ENCODE measurements at places on chromosomes 5 and 9. TPM values are rescaled to one million over a fixed set of nuclear protein-coding genes. Genes with fewer than 3 reads are reported as not detected.

GRCh38 chr9:106587042-106587441 is 275.9 kb upstream of the ZNF462 start:
- DNase-seq = no peak
- no peaks in the 10 kb centered on the region for H3K36me3 ChIP-seq
- H3K4me1 ChIP-seq = no peaks in the 10 kb centered on the region
- H3K27ac ChIP-seq = no peak overlapping the region
- no peaks in the 10 kb centered on the region for H3K27me3 ChIP-seq
- no peak overlapping the region for H3K4me3 ChIP-seq

DNA sequence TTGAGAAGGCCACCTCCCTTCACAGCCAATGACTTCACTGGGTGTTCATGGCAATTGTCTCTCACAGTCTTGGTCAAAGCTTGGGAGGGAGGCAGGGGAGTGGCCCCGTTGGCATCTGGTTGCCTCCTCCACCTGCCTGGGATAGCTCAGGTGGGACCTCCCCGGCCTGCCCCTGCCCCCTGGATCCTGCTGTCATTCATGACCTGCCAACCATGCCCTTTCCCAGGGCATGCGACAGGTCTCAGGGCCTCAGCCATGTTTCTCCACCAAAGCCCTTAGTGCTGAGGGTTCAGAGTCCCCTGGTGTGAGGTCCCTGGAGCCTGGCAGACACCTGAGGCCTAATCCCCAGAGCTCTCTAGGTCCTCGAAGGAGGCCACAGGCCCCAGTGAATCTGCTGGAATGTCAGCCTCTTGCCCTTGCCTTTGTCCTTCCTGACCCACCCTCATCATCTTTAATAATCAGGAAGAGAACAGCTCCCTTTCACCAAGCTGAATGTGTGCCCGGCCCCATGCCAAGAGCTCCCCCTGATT is 5.6 kb downstream of the DAB2IP start:
- DNase-seq = no peak
- H3K4me3 ChIP-seq = no peak overlapping the region
- H3K36me3 ChIP-seq = no peaks in the 10 kb centered on the region
- no peaks in the 10 kb centered on the region for H3K27me3 ChIP-seq

DNA sequence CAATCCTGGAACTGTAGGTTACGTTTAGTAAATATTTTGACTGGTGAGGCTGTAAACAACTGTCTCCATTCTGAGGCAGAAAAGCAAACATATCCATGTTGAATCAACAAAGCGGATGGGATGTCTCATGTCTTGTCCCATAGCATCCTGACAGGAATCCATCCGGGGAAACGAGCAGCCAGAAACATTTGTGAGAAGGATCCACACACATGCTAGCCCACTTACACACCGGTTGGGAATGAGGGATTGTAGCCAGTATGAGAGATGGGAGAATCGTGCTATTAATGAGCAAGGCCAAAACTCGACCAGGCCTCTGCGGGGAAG is 117.5 kb downstream of the FSTL4 start:
- peaks cover 4% of the 10 kb centered on the region for H3K27me3 ChIP-seq
- H3K27ac ChIP-seq = no peak overlapping the region
- DNase-seq = no peak

DNA sequence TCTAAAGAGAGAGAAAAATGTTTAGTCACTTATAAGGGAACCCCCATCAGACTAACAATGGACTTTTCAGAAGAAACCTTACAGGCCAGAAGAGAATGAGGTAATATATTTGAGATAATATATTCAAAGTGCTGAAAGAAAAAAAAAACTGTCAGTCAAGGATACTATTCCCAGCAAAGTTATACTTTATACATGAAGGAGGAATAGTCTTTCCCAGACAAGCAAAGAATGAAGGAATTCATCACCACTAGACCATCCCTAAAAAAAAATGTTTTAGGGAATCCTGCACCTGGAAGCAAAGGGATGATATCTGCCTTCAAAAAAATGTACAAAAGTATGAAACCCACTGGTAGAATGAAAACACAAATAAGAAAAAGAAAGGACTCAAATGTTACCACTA is 37.5 kb upstream of the SH3TC2 start:
- no peak overlapping the region for H3K4me3 ChIP-seq
- H3K36me3 ChIP-seq = no peaks in the 10 kb centered on the region
- H3K27me3 ChIP-seq = no peaks in the 10 kb centered on the region
- no peak overlapping the region for H3K27ac ChIP-seq

DNA sequence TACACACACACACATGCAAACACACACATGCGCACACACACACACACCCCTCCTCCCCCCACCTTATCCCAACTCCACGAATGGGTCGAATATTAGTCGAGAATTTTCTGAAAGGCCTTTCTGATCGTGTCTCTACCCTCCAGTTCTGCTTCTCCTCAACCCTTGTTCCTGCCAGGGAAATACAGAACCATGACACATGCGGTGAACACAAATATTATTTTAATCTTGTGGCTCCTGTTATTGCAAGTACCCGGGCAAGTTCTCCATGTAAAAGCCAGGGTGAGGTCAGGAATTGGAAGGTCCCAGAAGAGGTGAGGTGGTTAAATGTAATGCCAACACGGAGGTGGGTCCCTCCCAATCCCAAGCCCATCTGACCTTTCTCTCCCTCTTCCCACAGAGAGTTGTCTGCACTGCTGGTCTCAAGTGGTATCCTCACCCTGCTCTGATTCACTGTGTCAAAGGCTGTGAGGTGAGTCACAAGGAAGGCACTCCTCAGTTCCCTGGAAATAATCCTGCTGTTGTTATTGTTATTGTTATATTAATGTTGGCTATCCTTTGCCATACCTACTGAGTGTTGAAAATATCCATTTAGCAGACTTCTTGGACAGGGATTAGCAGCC is 223.7 kb downstream of the PAPPA start:
- no peaks in the 10 kb centered on the region for H3K4me1 ChIP-seq
- no peaks in the 10 kb centered on the region for H3K27me3 ChIP-seq
- H3K4me3 ChIP-seq = no peak overlapping the region
- no peak overlapping the region for H3K27ac ChIP-seq
- no peaks in the 10 kb centered on the region for H3K36me3 ChIP-seq

DNA sequence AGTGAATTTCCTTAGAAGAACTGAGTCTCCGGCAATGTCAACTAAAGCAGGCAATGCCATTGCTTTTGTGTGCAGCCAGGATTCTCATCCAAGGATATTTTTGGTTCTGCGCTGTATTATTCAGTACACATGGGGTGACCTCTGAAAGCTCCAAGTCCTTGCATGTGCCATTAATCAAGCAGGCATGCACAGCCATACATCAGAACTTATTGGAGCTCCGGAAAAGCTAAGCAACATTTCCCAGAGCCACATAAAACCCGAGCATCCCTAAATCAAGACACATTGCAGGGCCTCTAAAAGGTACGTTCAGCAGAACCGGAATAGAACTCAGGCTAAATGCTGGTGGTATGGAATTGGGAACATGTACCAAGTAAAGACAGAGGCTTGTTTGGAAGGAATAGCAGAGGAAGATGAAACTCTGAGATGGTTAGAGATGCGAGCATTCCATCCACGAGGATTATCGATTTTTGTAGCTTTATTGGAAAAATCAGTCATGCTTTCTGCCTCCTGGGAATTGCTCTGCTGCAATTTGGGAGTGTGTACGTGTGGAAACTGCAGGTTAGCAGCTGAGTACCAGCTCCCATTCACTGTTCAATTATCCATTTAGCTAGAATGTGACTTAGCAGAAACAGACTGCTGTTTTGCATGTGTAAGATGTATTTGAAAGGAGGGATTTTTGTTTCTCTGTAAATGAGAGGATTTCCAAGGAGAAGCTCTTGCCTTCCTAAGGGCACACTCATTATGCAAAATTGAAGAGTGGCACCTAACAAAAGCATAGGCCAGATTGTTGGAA is 143.7 kb upstream of the WWC1 start:
- no peak for DNase-seq
- H3K4me3 ChIP-seq = no peak overlapping the region
- peaks cover 3% of the 10 kb centered on the region for H3K27me3 ChIP-seq
- no peak overlapping the region for H3K27ac ChIP-seq
- H3K4me1 ChIP-seq = no peaks in the 10 kb centered on the region

DNA sequence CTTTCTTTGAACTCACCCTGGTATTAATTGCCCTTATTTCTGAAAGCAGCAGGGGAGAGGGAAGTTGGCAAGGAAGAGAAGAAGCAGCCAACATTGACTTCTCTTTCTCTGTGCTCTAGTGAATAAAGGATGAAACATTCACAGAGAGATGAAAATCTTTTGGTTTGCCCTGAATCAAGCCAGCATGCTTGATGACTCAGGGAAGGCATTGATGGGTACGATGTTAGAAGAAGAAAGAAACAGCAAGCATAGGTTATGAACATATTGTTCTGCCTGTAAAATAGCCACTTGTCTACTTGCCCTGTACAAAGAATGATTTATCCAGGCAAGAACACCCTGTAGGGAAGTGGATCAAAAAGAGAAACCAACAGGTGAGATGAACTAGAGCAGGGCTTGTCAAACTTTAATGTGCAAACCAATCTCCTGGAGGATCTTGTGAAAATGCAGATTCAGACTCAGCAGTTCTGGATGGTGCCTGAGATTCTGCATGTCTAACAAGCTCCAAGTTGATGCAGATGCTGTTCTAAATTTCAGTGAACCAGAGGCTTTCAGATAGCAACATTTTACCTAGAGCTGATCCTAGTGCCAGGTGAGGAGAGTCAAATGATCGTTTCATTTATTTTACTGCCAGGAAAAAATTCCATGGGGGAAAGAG is 586.6 kb upstream of the TLE4 start:
- no peak for DNase-seq
- no peaks in the 10 kb centered on the region for H3K36me3 ChIP-seq
- no peak overlapping the region for H3K27ac ChIP-seq
- H3K4me1 ChIP-seq = no peaks in the 10 kb centered on the region

DNA sequence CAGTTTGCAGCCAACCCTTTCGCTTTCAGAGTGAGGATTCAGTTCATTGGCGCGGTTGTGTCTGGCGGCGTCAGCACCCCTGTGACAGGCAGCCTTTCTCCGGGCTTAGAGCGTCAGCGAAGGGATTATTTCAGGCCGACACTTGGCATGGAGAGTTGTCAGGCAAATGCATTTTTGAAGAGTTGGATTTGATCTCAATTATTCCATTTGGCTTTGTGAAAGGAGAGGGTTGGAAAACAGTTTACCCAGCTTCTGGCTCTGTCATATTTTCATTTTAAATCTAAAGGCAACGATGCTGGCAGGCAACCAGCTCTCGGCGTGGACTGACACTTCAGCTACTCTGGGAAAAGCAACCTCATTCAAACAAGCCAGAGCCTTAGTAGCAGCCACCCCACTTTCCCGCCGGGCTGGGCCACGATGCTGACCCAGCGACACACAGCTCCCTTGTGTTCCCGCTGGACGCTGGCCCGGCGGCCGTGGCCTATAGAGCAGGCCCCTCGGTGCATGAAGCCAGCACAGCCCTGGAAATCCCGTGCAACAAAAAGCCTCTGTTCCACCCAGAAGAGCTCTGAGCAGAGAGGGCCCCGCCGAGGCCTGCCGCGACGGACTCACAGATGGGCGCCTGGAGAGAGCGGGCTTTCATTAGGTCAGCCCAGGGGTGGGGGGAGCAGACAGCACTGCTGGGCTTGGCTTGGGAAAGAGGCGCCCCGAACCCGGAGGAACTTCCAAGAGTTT is 28.9 kb upstream of the LPCAT1 start:
- peak overlapping the region; percentile 2 for H3K27ac ChIP-seq
- H3K27me3 ChIP-seq = no peaks in the 10 kb centered on the region
- H3K36me3 ChIP-seq = no peaks in the 10 kb centered on the region
- no peak overlapping the region for H3K4me3 ChIP-seq
- DNase-seq = peak; percentile 48
- H3K4me1 ChIP-seq = peaks cover 77% of the 10 kb centered on the region

DNA sequence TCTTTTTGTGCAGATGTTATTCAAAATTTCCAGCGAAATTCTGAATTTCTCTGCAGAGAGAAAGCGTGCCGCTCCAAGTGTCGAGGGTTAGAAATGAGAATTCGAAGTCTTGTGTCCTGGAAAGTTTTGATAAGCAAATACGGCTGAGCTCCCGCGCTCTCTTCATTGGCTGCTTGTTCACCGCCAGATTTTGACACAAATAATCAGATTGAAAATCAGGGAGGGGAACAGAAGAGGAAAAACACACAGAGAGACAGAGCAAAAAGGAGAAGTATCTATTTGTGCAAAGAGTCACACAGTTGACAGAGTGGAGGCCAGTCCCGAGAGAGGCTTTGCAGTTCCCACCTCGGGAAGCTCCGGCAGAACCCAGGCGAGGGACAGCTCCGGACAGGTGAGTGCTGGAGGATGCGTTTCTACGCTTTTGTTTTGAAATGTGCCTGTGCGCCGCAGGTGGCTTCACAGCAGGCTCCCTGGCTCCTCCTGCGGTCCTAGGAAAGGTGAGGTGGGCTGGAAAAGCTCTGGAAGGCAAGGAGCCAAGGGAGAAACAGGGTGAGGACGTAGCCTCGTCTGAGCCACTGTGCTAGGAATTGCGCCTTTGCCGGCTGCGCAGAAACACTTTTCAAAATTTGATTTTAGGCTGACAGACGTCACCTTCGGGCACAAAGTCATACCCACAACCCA is at the start of gene GFI1B:
Gene GFI1B (plus strand): TSS at position 244 of the 681 bp plus-strand sequence. CDS start 7,985 bp downstream, outside the sequence.
- no peaks in the 10 kb centered on the region for H3K36me3 ChIP-seq
- no peaks in the 10 kb centered on the region for H3K27me3 ChIP-seq
- H3K27ac ChIP-seq = no peak within 1 kb of the TSS
- H3K4me3 ChIP-seq = no peak within 1 kb of the TSS
- no peak for DNase-seq

DNA sequence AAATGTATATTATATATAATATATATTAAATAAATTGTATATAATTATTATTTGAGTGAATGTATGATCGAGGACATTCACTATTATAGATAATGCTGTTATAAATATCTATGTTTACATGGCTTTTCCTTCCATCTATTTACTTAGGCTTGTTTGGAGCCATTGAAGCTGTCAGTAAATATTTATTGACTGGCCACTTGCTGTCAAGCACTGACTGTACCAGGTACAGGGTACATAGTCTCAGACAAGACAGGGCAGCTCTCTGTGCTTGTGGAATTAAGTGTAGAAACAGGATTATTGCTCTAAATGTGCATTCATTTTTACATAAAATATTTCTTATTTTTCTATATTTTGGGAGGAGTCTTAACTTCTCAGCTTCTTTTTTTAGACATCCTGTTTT is 16.4 kb downstream of the FAXDC2 start:
- peak overlapping the region; percentile 48 for H3K27ac ChIP-seq
- no peaks in the 10 kb centered on the region for H3K27me3 ChIP-seq
- peaks cover 85% of the 10 kb centered on the region for H3K4me1 ChIP-seq

DNA sequence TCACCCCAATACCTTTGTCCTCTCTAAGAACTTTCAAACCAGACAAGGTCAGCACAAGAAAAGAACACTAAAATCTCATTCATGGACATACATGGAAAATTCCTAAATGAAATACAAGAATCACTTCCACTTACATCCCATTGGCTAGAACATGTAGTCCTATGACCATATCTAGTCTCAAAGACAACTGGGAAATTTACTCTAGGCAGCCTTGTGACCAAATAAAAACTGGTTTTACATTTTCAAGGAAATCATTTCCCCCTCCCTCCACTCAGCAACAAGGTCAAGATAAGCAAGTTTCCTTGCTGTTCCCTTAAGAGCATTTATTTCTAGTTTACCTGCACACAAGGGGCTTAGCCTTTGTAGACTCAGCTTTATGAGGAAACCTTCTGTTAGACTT is 20.3 kb upstream of the SERINC5 start:
- 0 out of 2 replicates have a peak, but pooled peaks cover 5% of the 10 kb centered on the region for H3K4me1 ChIP-seq
- DNase-seq = no peak
- no peak overlapping the region for H3K27ac ChIP-seq
- no peaks in the 10 kb centered on the region for H3K36me3 ChIP-seq

PRRC1 gene
- total RNA-seq = 51.9 TPM

CDC14B gene
- 33.3 TPM for total RNA-seq

CCDC183 gene
- total RNA-seq = 3.0 TPM

PCDHA11 gene
- total RNA-seq = 0.07 TPM

CSF2 gene
- total RNA-seq = not detected

ENHO gene
- 0.60 TPM for total RNA-seq

PALM2AKAP2 gene
- total RNA-seq = 1.8 TPM

Data from HepG2 (cell line).